NCI-H1417 (cell line): ENCODE measurements at places on chromosomes 1 and 21.

- DNase-seq, result no peak
Observed at GRCh38 chr1:10664251-10664650, 132.2 kb downstream of the CASZ1 start.

DNA sequence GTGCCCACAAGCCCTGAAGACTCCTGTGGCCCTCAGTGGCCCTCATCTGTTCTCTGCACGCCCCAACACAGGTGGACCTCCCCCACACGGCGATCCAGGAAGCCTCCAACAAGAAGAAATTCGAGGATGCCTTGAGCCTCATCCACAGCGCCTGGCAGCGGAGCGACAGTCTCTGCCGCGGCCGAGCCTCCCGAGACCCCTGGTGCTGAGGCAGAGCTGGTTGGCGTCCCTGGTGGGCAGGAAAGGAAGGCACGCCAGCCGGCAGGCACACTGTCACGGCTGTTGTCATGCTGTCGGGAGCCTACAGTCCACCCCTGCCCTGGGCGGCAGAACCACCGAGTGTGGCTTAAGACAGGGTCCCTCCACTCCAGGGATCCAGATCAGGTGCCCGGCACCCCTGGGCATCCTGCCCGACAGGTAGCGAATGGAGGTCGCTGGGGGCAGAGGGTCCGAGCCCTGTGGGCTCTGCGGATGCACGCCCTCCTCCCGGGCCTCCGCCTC lies 2.3 kb upstream of the SLC25A34 start:
- DNase-seq, result no peak

DNA sequence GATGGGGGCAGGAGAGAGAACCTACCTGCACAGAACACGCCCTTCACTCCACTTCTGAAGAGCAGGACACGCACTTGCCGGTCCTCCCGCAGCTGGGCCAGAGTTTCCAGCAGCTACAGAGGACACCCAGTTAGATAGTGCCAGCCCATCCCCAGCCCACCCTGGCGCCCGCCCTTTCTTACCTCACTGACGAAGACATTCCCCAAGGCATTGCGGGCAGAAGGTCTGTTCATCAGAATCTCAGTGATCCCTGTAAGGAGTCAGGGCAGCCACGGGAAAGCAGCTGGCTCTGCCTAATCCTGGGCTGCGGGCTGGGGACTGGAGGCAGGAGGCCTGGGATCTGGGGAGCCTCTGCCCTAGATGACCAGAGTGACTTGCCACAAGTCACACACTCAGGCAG lies 10.0 kb downstream of the ECHDC2 start:
- no peak for DNase-seq

- DNase-seq, result no peak
Observed at GRCh38 chr1:201721082-201722049, 107.6 kb upstream of the IPO9 start.

DNA sequence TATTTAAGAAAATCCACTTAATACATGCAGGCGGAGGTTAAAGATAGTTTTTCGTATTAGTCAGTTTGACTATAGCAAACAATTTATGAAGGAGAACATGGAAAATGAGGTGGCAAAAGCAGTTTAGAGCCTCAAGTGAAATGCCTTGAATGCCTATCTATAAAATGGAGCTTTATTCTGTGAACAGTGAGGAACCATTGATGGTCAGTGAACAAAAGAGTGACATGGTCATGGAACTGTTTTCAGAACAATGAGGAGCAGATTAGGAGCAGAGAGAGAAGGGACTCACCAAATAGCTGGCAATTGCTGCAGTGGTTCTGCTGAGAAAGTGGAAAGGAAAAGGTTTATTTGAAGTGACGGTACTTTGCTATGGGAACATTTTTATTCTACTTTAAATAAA lies 299.8 kb downstream of the DUSP10 start:
- no peak for DNase-seq

GRCh38 chr1:32773018-32773763 lies 44.0 kb downstream of the YARS1 start:
- DNase-seq, result peak; percentile 54

DNA sequence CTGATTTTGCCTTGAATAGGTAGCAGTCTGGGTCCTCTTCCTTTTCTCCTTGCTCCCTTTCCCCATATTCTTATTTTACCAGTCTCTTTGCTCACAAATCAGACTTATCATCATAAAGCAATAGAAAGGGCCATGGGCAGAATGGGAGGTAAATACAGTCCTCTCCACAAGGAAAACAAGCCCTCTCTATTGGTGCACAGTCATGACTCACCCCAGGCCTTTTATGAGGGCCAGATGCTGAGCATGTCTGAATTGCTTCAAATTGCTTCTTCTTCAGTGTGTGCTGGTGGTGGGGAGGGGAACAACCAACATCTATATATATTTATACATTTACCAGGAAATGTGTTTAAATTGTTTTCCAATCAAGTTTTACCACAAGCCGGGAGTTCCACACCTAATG lies 75.2 kb downstream of the GFI1 start:
- DNase-seq, result no peak

DNA sequence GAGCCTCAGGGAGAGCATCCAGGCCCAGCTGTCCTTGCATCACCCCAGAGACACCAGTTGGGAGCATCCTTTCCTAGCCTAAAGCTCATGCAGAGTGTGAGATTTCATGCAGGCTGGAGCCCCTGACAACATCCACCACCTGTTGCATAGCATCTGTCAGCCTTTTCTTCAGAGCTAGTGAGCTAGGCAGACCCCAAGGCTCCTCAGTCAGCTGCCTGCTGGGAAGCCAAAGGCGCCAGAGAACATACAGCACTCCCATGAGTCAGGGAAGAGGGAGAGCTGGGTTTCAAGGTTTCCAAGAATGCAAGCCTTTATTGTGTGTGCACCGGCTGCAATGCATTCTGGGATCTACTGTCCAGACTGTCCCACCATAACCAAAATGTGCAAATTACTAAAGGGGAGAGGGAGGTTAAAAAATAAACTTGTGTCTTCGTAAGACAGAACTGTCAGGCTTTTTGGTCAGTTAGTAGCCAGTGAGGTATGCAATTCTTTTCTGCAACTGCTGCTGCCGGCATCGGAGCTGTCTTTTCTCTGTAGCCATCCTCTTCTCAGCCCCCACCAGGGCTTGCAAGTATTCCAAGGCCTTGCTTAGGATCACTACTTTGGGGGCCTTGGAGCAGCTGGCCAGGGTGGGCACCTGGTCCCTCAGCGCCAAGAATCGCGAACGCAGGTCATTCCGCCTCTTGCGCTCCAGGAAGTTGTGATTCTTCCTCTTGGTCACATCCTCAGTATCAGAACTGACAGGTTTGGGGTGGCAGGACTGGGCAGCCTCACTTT lies 4.6 kb downstream of the MYCL start:
- peak; percentile 2 for DNase-seq

DNA sequence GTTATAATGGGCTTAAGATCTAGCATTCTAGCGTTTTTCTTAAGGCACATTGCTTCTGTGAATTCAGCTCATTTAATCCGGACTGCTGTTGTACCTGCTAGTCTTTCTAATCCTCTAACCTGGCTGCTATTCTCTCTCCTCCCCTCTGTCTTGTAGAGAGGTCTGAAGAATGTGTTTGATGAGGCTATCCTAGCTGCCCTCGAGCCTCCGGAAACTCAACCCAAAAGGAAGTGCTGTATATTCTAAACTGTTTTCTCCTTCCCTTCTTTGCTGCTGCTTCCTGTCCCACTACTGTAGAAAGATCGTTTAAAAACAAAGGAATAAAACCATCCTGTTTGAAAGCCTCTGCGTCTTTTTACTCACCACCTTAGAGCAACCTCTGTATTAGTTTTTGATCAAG lies 37.3 kb downstream of the CDC42 start:
- no peak for DNase-seq

DNA sequence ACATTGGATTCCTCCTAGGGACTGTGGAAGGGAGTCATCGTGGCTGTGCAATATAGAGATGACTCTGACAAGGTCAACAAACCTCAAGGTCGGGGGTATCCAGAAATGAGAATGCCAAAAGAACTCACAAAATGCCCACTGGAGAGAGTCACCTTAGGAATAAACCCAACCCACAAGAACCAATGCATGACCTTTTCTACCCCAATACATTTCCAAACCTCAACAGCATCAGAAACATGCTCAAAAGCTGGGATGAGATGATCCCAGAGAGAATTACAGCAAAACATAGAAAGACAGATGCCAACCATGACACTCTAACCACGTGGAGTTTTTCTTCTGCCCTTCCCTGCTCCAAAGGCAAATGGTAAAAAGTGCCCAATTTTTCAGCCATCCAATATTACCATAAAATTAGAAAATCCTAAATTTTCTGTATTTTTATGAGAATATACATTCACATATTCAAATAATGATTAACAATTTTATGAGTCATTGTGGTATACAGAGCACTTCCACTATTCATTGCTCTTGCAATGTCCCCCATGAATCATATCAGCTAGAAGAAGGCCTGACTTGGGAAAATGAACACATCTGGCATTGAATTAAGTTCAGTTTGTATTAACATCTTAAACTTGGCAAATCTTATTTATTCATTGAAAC lies 88.2 kb upstream of the PALMD start:
- no peak for DNase-seq

DNA sequence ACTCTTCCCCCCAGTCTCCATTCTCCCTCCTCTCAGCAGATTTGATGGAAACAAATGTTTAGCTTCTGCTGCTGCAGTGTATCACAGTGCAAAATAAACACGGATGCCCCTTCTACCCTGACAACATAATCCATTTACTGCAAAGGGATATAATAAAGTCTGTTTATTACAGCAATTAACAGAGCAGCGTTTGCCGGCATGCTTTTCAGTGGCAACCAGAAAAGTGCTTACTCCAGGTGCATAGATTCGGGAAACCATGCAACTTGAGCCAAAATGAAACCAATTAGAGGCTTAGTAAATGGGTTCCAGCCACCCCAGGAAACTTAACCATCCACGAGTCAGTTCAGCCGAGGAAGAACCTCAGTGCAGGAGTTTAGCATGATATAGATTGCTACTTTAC lies 12.9 kb upstream of the LEMD1 start:
- peak; percentile 68 for DNase-seq

DNA sequence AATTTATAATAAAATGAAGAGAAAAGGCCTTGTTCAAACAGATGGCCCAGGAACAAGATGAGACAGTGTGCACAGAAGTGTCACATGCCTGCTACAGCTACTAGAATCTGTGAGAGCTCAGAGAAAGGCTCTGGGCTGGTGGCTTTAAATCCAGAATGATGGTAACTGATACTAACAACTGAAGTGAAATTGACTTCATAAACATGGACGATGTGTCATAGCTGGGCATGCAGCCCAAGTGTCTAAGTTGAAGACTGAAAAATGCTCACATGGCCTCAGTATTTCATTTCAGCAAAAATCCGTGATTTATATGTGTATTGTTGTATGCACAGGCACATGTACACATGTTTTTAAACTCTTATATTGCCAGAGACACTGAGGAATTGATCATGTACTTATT lies 208.3 kb upstream of the RUNX1 start:
- no peak for DNase-seq

GRCh38 chr21:46550116-46550941 lies 54.6 kb downstream of the S100B start:
- DNase-seq, result no peak

GRCh38 chr1:205012391-205013140 lies 30.4 kb upstream of the CNTN2 start:
- DNase-seq, result peak; percentile 47

DNA sequence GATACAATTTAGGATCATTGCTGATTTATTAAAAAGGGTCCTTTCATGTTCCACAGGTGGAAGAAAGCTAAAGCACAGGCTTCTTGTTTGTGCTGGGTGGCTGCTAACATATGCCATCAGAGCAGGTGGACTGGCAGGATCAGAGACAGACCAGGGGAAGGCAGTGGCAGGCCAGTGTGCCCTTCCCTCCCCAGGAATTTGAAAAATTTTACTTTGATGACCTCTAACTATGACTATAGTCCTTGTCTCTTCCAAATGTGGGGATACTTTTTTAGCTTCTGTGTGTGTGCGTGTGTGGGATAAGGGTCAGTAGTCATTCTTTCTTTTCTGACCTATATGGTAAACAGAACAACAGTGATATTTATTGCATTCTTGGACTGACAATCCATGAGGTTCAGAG lies 49.9 kb downstream of the LHX9 start:
- no peak for DNase-seq

- DNase-seq, result no peak
Observed at GRCh38 chr21:34192646-34193285, 119.4 kb downstream of the MRPS6 start.

GRCh38 chr1:39898648-39899603 lies 2.8 kb downstream of the MYCL start:
- DNase-seq, result no peak

- no peak for DNase-seq
Observed at GRCh38 chr1:218436346-218436745, 91.2 kb downstream of the TGFB2 start.

DNA sequence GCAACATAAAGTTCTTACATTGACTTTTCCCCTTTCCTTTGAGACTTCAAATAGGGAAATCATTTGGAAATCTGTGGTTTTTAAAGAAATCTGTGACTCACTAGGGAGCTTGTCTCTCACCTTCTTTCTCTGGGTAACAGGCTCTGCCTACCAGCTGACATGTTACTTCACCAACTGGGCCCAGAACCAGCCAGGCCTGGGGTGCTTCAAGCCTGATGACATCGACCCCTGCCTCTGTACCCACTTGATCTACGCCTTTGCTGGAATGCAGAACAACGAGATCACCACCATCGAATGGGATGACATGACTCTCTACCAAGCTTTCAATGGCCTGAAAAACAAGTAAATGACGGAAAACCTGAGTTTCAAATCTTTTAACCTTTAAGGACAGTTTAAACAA lies 9.2 kb upstream of the CHIA start:
- no peak for DNase-seq

GRCh38 chr1:205942631-205943159 lies 561 bp downstream of the SLC26A9 start:
- DNase-seq, result no peak

GRCh38 chr1:101847626-101848025 lies 149.1 kb downstream of the OLFM3 start:
- no peak for DNase-seq

DNA sequence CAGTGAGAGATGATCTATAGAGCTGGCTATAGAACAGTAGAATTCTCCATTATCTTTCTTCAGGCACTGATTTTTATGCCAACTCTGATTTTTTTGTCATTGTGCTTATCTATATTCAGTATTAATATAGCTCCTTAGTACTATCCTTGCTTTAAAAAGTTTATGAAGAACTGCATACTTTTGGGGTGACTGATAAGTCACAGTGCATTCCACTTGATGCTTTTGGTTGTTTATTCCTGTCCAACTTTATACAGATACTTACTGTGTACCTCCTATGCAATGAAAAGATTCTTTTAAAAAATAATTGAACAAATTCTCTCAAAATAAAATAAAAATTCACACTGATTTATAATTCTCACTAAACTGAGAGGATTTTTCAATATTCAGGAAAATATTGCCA lies 71.6 kb downstream of the COL24A1 start:
- no peak for DNase-seq
